ENCODE measurements at places on chromosomes 1 and 21. TPM values are rescaled to one million over a fixed set of nuclear protein-coding genes. Genes with fewer than 3 reads are reported as not detected.

GPR25 gene
- not detected for total RNA-seq

CLDN8 gene
- not detected for total RNA-seq

F5 gene
- total RNA-seq = 0.08 TPM

CHODL gene
- total RNA-seq = 0.10 TPM

WNT3A gene
- not detected for total RNA-seq

BSND gene
- not detected for total RNA-seq

RXFP4 gene
- 8.0 TPM for total RNA-seq

CASQ2 gene
- total RNA-seq = not detected

SPOCD1 gene
- total RNA-seq = 0.54 TPM

CR1L gene
- not detected for total RNA-seq

AQP10 gene
- not detected for total RNA-seq

CNR2 gene
- total RNA-seq = not detected

CLCA1 gene
- total RNA-seq = 0.08 TPM

FCRL5 gene
- not detected for total RNA-seq

ECM1 gene
- 2.2 TPM for total RNA-seq

CFHR2 gene
- not detected for total RNA-seq

SLC37A1 gene
- total RNA-seq = 7.7 TPM

RBM11 gene
- total RNA-seq = 0.15 TPM

OR10Z1 gene
- not detected for total RNA-seq

SMYD3 gene
- 17.4 TPM for total RNA-seq

BCAN gene
- total RNA-seq = 0.57 TPM

ACTL8 gene
- total RNA-seq = not detected

FMO1 gene
- total RNA-seq = not detected

KRTAP7-1 gene
- total RNA-seq = not detected

SPRR1B gene
- not detected for total RNA-seq

SORT1 gene
- 25.1 TPM for total RNA-seq

RGS13 gene
- not detected for total RNA-seq

TMPRSS2 gene
- total RNA-seq = 111 TPM

C1orf56 gene
- total RNA-seq = 2.7 TPM

COG2 gene
- total RNA-seq = 20.5 TPM

ST6GALNAC3 gene
- total RNA-seq = 0.03 TPM

UBE2U gene
- not detected for total RNA-seq

SHE gene
- total RNA-seq = 0.03 TPM

ZSWIM5 gene
- 7.9 TPM for total RNA-seq

KCNE2 gene
- total RNA-seq = not detected

LIN9 gene
- total RNA-seq = 11.4 TPM

CYP4Z1 gene
- total RNA-seq = not detected

IFI44L gene
- total RNA-seq = 0.10 TPM

FLG2 gene
- total RNA-seq = not detected

KANK4 gene
- total RNA-seq = 0.18 TPM

IL22RA1 gene
- total RNA-seq = 1.1 TPM

LIPI gene
- total RNA-seq = not detected

FMO2 gene
- total RNA-seq = 0.08 TPM

CFHR3 gene
- total RNA-seq = not detected

MAGI3 gene
- 10.9 TPM for total RNA-seq

NCAM2 gene
- total RNA-seq = 2.2 TPM

SPATA21 gene
- not detected for total RNA-seq

AMY1A gene
- total RNA-seq = not detected

AVPR1B gene
- total RNA-seq = not detected

PLEKHG5 gene
- 6.8 TPM for total RNA-seq

ANKRD35 gene
- total RNA-seq = not detected

VSIG8 gene
- total RNA-seq = not detected

DRAXIN gene
- total RNA-seq = 0.13 TPM

MTARC2 gene
- 10.1 TPM for total RNA-seq

LCE3D gene
- total RNA-seq = not detected
